Karpas-422 (cell line): ENCODE measurements at places on chromosomes 12 and 14.

DNA sequence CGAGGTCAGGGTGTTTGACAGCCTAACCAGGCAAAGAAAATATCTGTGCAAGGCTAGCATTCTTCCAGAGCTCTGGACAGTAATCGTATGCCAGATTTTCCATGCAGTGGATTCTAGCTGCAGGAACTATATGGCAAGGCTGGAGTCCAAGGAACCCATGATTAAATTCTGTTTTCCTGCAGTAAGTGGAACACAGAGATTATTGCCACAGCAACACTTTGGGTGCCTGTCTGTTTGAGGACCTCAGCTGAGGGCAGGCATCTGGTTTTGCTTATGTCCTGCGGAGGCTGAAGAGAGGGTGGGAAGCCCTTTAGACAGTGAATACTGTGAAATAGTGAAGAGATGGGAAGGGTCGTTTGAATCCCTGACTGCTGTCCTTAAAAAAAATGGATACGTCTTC is 104.4 kb downstream of the DAD1 start:
- DNase-seq: no peak

DNA sequence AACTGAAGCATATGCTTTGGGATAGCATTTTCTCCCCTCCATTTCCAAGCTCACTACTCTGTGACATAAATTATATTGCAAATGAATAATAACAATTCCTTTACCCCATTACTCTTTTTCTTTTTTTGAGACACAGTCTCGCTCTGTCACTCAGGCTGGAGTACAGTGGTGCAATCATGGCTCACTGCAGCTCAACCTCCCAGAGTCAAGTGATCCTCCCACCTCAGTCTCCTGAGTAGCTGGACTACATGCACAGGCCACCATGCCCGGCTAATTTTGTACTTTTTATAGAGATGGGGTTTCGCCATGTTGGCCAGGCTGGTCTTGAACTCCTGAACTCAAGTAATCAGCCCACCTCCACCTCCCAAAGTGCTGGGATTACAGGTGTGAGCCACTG is 49.2 kb upstream of the GTF2A1 start:
- no peak for DNase-seq

GRCh38 chr12:42568952-42569915 is 20.3 kb downstream of the PRICKLE1 start:
- peak; percentile 89 for DNase-seq

- DNase-seq: no peak
Observed at GRCh38 chr14:103886304-103887169, 39.2 kb upstream of the PPP1R13B start.

DNA sequence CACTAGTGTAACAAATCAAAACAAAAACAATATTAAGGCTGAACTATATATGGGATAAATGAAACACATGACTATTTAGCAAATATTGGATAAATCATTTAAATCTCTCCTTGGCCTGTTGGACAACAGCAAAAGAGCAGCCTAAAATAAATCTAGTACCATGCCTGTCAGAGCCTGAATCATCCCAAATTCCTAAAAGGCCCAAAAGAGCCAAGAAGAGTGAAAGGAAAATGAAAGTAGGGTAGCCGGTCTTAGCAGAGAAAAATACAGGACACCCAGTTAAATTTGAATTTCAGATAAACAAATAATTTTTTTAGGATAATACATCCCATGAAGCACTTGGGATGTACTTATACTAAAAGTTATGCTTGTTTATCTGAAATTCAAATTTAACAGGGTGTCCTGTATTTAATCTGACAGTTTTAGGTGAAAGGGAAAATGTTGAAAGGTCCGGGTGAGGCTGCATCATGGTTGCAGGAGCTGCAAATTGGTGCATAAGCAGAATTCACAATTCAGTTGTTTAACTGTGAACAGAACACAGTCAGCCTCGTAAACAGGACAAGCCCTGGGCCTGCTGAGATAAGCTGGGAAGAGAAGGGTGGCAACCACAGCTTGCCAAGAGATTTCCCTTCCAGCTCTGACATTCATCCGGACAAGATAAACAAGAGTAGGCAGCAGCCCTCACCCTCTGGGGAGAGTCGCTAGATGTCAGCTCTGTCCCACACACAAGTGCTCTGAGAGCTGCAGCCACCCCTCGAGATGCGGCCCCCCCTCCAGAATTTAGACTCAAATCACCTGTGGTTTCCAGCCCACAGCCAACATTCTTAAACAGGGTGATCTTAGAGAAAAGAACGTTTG is 30.3 kb downstream of the DMAC2L start:
- peak; percentile 80 for DNase-seq

DNA sequence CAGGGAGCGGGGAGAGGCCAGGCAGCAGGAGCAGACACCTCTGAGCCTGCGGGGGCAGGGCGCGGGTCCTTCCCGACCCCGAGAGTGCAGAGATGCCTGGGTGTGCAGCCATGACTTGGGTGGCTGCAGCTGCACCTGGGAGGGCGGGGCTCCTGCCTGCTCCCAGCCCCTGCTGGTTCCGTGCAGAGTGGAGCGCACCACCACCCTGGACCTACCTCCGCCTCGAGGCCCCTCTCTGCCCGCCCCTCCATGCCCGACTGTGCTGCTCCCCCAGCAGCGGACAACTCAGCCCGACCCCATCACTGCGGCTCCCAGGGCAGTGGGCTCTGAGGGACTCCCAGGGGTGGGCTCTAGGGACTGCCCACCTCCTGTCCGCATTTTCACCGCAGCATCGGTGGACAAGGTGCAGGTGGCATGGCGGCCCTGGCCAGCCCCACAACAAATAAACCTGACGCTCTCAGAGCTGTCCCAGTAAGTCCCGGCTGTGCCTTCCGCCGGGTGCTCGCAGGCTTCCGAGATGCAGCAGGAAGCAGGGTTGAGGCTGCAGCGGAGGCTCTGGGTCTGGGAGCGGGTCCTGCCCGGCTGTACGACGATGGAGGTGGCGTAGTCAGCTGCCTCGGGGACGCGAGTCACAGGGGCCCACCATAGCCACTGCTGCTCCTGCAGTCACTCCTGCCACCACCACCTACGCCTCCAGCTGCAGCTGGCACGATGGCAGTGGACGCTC is 392.0 kb upstream of the CCDC196 start:
- DNase-seq: no peak

DNA sequence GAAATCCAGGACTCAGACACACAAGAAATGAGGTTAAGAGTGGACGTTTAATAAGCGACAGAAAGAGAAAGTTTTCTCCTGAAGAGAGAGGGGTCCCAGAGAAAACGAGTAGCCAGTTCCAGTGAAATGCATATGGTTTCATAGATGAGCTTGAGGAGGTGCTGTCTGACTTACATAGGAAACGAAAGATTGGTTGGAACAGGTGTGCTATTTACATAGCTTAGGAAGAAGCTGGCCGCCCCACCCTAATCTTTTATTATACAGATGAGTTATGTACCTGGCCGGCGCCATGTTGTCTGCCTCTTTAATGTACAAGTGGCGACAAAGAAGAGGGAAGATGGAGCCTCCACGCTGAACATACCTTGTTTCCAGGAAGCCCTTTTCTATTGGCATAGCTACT is 223.0 kb downstream of the SLC6A15 start:
- DNase-seq: no peak

DNA sequence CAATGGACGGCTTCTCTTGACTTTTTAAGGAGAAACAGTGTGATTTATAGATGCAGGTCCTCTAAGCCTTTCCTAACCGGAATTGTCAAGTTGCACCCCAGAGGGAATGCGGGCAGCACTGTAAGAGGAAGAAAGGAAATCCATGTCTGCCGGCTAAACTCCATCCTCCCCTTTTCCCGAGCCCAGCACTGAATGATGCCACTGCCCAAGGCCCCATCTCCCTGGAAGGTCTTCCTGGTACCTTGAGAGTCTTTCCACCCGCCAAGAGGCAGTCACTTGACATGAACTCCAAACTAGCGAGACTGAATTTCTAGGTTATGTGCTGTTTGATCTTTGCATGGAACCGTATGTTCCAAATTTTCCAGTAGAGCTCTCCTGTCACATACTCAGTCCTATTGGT is 313.4 kb upstream of the FKBP4 start:
- no peak for DNase-seq

DNA sequence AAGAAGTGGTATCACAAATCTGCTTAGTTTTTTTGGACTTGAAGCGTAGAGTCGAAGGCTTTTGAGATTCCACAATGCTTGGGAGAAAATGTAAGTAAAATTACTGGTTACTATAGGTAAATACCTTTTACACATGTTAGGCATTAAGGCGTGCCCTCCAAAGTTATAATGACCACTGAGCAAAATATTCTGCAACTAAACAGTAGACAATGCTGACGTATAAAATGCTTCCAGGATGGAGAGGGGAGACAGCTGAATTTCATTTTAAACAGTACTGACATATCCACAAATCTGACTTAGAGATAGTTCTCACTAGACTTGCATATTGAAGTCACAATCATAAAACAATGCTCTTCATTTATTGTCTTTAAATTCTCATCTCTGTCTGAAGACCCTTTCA is 144.5 kb upstream of the DCN start:
- no peak for DNase-seq

GRCh38 chr12:50614167-50614759 is 109.5 kb downstream of the DIP2B start:
- DNase-seq: no peak

DNA sequence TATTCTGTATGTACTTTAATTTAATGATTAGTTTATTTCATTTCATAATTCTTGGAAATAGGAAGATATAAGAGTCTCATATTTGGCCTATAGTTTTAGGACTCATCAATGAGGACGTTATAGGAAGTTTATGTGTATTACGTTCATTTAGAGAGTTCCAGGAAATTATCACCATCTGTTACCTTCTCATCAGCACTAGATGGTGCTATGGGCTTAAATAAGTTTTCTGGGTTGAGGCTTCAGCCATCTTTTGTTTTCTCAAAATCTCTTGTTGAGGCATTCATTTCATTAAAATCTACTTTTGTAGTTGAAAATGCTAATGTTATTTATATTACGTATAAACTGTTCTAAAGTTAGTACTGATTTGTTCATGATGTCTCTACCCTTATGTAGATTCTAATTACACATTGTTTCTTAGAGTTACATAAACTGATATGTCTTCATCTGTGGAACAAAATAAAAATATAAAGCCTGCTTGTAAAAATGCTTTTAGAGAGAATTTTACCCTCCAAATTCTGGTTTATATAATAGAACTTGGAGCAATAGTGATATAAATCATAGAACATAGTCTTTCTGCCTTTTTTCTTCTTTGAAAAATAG is 89.2 kb downstream of the CFAP54 start:
- peak; percentile 84 for DNase-seq

DNA sequence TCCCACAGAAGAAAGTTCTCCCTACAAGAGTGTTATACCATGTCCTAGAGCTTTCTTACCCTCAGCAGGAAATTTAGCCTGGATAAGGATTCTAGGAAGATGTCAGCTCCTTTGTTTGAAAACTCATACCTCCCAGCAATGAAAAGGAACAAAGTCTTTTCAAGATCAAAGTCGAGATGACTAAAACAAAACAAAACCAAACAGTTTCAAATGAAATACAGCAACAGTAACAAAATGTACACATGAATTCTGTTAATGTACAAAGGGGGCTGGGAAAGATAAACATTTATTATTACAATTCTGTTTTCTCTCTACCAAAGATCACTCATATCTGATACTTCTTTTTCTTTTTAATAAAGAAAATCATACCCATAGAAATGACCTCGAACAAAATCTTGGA is 36.8 kb downstream of the SPX start:
- no peak for DNase-seq

- DNase-seq: peak; percentile 90
Observed at GRCh38 chr14:20415782-20416206, 2.5 kb upstream of the TEP1 start.

GRCh38 chr12:53232646-53233461 is 845 bp upstream of the RARG start:
- peak; percentile 56 for DNase-seq
